Kidney epithelial cell (primary cell): ENCODE measurements at places on chromosomes 11 and 22.

DNA sequence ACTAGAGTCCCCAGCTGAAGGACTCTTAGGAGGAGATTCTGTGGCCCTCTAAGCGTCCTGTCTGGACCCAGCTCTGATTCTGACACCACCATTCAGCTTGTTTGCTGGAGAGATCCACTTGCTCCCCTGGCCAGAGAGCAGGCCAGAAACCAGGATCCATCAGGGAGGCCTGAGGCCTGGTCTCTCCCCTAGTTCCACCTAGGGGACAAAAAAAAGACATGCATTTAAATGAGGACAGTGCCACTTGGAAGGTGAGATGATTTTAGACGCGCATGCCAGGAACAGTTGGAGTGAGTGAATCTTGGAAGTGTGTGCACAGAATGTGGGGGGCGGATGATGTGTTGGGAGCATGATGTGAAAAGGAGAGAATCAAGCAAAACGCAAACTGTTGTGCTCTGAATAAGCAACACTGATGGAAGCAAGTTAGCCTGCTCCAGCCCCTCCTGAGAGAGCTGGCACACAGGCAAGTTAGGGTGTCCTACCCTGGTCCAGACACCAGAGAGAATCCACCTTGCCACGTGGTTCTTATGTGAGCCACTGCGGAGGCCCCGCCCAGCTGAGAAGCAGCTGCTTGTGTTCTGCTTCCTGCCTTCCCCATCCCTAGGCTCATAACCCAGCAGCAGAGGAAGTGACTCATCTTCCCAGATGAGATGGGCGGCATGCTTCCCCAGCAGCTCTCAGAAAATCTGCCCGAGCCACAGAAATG lies 8.0 kb upstream of the SLCO2B1 start:
- peak; percentile 91 for DNase-seq

GRCh38 chr11:73330569-73331093 lies 22.6 kb downstream of the ARHGEF17 start:
- DNase-seq: no peak

DNA sequence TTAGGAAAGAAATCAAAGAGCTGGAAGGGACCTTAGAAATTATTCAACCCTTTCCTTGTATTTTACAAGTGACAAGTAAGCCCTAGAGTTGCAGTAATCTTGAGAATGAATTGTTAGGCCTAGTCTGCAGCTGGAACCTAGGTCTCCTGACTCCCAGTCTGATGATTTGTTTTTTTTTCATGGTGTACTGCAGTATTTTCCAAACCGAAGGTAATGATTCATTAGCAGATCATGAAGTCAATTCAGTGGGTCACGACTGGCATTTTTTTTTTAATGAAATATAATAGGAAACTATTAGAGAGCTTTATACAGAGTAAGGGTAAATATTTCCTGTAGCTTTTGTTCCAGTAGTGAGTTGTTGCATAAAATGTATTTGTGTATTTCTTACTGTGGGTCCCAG lies 42.8 kb downstream of the EXT2 start:
- DNase-seq: no peak

GRCh38 chr22:29105468-29105867 lies 32.6 kb downstream of the KREMEN1 start:
- DNase-seq: no peak

GRCh38 chr22:23769321-23769965 lies 1.7 kb upstream of the CHCHD10 start:
- no peak for DNase-seq

GRCh38 chr22:29716814-29717545 lies 2.8 kb upstream of the CABP7 start:
- peak; percentile 58 for DNase-seq
